Activated naive CD4-positive, alpha-beta T cell (primary cell): ENCODE measurements at places on chromosomes 3 and 15.

- no peak for DNase-seq
Measured at GRCh38 chr15:26773917-26774316, 1.1 kb upstream of the GABRB3 start.

DNA sequence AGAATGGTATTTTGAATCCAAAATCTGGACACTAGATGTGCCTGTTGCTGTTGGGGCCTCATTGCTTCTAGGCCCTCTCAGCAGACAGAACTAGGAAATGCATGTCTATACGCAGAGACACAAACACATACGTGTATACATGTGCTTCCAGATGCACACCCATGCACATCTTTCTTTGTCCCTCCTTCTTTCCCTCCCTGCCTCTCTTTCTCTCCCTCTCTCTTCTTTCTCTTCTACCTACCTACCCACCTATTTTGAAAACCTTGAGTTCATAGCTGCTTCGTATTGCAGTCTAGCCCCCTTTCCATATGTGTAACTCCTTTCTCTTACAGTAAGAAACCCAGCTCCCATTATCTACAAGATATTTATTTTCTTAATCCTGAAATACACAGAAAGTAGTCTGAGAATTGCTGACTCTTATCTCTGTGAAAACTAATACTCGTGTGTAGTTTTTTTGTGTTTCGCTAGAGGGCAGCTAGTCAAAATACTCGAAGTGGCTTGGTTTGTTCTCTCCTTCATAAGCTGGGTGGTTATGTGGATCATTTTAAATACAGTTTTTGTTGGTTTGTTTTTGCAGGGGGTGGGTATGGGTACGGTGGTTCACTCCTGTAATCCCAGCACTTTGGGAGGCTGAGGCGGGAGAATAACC is 18.5 kb downstream of the RPL32 start:
- no peak for DNase-seq

GRCh38 chr3:52774901-52775864 is 2.2 kb upstream of the ITIH1 start:
- no peak for DNase-seq

GRCh38 chr3:34808287-34808686 is 831.0 kb upstream of the ARPP21 start:
- no peak for DNase-seq

GRCh38 chr3:168273917-168274316 is 178.2 kb upstream of the GOLIM4 start:
- no peak for DNase-seq

DNA sequence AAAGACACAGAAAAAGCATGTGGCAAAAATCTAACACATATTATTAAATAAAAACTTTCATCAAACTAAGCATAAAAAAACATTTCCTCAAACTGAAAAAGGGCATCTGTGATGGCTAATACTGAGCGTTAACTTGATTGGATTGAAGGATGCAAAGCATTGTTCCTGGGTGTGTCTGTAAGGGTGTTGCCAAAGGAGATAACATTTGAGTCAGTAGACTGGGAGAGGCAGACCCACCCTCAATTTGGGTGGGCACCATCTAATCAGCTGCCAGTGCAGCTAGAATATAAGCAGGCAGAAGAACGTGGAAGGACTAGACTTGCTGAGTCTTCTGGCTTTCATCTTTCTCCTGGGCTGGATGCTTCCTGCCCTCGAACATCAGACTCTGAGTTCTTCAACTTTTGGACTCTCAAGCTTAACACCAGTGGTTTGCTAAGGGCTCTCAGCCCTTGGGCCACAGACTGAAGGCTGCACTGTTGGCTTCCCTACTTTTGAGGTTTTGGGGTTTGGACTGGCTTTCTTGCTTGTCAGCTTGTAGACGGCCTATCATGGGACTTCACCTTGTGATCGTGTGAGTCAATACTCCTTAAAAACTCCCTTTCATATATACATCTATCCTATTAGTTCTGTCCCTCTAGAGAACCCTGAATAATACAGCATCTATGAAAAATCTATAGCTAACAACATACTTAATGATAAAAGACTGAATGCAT is 45.4 kb downstream of the DAZL start:
- DNase-seq, result no peak

DNA sequence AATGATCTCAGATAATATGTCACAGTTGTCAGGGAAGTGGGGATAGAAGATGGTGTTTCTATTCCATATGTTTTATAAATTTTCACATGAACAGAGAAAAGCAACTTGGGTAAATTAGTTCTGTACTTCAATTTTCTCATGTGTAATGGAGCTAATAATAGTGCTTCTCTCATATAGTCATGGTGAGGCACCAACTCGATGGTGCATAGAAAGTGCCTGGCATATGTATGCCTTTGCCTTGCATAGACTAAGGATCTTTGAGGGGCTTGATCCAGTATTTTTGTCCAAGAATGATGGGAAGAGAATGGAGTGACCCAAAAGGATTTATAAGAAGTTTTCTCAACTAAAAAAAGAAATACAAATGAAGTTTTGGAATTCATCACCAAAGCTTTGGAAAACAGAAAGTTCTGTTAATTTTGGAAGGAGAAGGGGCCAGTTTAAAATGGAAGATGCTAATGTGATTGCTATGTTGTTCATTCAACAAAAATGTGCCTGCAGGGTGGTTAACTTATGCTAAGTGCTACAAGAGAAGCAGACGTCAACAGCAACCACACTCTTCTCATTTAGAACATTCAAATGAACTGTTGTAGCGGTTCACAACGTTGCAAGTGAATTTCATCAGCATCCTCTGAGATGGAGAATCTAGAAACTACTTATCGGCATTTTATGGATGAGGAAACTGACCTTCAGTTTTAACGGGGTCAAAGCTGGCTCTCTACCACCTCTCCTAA is 86.1 kb downstream of the RTP4 start:
- no peak for DNase-seq

- no peak for DNase-seq
Measured at GRCh38 chr3:122745369-122746021, 48.1 kb downstream of the HSPBAP1 start.

DNA sequence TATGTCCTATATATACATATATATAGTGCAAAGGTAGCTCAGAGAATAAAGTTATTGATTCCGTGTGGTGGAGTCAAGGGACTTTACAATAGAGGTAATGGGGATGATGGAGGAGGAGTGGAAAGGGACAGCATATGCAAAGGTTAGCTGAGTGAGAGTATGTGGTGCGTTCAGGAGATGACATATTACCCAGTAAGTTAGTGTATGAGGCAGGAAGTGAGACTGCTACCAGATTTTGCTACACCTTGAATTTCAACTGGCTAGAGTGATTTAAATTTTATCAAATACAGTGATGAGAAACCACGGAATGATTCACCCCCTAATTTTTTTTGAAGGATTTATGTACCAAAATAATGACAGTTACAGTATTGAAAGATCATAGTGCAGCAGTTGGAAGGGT is 2.8 kb downstream of the ACTL6A start:
- DNase-seq, result no peak

DNA sequence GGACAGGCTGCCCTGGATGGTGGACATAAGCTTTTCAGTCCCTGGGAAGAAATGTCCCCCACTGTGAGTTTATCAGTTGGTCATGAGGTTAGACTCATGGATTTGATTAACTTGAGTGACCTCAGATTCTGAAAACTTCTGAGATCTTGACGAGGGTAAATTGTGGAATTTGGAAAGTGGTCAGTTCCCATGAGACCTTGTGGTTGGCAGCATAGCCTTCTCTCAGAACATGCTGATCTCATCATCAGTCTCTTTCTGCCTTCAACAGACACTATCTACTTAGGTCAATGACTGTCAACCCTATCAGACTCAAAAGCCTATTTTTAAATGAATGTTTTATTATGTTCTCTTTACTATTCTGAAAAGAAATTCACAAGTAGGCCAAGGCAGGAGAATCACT is 45.6 kb upstream of the NDUFB4 start:
- DNase-seq, result no peak

GRCh38 chr3:88661433-88661824 is 446.0 kb upstream of the EPHA3 start:
- DNase-seq, result no peak

DNA sequence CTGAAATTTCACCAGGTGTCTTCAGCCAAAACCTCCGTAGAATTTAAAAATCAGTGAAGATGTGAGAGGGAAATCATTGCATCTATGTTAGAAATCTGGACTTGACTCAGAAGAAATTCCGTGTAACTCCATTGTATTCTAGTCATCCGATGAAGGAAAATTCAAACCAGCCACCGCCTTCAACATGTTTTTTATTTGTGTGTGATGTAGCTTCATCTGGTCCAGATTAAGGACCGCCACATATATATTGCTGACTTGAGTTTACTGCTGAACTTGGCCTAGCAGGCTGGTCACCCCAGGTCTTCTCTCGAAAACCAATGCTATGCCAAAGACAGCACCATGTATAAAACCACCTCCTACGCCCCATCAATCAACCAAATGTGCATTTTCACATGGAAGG is 120.9 kb downstream of the FOXP1 start:
- no peak for DNase-seq

GRCh38 chr3:98966862-98967546 is 65.5 kb upstream of the DCBLD2 start:
- no peak for DNase-seq

DNA sequence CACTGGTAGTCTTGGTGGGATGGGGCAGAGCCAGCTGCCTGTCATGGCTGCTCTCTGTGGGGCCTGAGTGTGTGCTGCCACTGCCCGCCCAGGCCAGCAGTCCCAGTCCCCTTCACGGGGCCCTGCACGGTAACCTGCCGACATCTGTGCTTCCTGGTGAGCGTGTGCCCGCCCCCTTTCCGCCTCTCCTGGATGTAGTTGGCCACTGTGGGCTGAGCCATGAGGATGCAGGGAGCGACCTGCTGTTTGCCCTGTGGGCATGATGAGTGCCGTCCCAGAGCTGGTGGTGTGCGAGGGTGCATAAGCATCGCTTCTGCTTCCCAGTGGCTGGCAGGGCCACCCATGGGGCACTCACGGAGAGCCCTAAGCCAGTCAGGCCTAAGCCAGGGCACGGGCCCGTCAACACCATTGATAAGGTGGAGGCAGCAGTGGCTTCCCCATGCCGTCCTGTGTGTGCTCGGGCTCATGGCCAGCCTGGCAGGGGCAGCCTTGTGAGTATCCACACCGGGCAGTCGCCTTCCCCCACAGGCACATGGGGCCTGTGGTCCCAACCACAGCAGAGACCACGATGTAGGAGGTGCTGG is 14.6 kb downstream of the PLXNA1 start:
- DNase-seq, result no peak

GRCh38 chr15:99998661-99999101 is 265.4 kb upstream of the LYSMD4 start:
- DNase-seq, result no peak

GRCh38 chr15:55353025-55353424 is 34.0 kb downstream of the PIGB start:
- no peak for DNase-seq

DNA sequence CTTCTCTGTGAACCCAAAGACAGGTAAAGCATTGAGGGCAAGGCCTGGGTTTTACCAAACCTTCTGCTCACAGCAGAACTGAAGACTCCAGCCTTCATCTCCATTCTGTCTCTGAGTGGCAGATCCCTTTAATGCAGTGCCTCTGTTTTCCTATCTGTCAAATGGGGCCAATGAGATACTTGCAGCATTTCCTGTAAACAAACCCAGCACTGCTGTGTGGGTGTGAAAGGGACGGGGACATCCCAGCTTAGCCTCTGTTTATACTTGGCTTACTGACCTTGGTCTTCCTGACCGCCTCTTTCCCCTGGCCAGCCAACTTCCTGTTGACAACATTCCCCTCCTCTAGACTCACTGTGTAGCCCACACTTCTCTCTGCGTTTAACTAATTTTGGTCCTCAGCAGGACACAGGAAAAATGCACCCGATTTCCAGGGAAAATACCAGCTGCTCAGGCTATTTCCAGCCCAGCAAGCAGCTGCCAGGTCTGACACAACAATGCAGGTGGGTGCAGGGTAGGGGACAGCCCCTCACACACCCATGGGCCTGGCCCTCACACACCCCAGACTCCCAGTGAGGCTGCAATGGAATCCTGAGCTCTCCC is 105.9 kb upstream of the HERC1 start:
- DNase-seq, result no peak

DNA sequence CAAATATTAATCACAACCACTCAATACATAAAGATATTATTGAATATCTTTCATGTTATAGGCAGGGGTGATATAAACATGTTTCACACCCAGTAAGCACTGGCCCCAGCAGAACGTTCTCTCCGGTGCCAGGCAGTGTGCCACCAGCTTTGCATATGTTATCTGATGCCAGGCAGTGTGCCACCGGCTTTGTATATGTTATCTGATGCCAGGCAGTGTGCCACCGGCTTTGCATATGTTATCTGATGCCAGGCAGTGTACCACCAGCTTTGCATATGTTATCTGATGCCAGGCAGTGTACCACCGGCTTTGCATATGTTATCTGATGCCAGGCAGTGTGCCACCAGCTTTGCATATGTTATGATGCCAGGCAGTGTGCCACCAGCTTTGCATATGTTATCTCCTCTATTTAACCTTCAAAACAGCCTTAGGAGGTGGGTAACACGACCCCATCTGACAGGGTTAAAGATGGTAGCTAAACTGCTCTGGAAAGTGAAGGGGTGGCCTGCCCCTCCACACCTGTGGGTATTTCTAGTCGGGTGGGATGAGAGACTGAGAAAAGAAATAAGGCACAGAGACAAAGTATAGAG is 6.9 kb downstream of the MUC20 start:
- DNase-seq, result no peak

GRCh38 chr3:18989237-18989795 is 159.0 kb upstream of the KCNH8 start:
- no peak for DNase-seq

- DNase-seq, result no peak
Measured at GRCh38 chr15:67119238-67119846, 53.9 kb downstream of the SMAD3 start.

- DNase-seq, result no peak
Measured at GRCh38 chr3:21274079-21274571, 476.9 kb downstream of the ZNF385D start.

DNA sequence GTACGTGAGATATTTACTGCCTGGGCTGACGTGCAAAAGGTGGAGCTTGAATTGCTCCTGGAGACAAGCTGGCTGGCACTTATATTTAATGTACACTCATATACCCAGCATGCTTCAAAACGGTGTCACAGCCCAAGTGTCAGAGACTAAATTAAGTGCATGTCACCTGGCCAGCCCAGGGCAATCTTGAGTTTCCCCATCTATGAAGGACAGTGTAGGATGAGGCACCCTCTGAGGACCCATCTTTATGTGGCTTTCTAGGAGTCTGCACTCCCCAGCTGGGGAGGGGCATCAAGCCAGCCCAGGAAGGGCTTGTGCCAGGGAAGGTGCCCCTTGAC is 5.3 kb downstream of the LRRC15 start:
- no peak for DNase-seq
